ENCODE measurements at places on chromosomes 3 and 15. TPM values are rescaled to one million over a fixed set of nuclear protein-coding genes. Genes with fewer than 3 reads are reported as not detected.

The TIPIN gene
- 5.7 TPM for polyA plus RNA-seq

DNA sequence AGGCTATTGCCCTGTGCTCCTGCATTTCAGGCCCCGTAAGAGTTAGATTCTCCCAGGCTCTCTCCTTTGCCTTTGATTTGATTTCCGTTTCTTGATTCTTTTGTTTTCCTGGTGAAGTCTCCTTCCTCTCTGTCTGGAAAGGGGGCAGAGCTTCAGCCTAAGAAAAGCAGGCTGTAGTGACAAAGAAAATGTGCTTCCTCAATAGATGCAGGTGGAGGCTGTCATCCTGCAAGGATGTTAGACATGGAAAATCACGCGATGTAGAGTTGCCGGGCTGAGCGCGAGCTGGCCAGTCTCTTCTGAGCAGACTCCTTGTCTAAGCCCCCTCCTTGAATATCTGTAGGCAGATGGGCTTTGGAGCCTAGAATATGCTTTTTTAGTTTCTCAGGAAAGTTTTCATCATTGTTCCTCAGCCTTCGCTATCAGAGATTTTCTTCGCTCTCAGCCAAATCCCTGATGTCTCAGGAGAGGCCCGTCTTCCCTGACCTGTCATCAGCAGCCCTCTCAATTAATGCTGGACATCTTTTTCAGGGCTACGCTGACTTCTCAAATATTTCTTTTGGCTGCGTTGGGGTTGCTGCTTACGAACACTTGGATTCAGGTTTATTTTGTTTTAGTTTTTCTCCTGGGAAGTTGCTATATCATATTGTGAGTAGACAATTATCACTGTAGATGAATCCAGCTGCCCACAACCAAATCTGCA lies 163.6 kb downstream of the ITPR1 start:
- H3K36me3 ChIP-seq = no peaks in the 10 kb centered on the region
- H3K27ac ChIP-seq = no peak overlapping the region
- no peak for DNase-seq

- no peak overlapping the region for H3K4me3 ChIP-seq
- no peak overlapping the region for H3K27ac ChIP-seq
- H3K4me1 ChIP-seq = 0 out of 2 replicates have a peak, but pooled peaks cover 4% of the 10 kb centered on the region
- DNase-seq = no peak
Observed at GRCh38 chr3:43736558-43737440, 46.1 kb downstream of the ABHD5 start.

GRCh38 chr15:80613762-80614365 lies 81.2 kb upstream of the ABHD17C start:
- H3K27ac ChIP-seq = no peak overlapping the region
- no peak overlapping the region for H3K4me3 ChIP-seq
- no peaks in the 10 kb centered on the region for H3K27me3 ChIP-seq
- H3K4me1 ChIP-seq = peaks cover 30% of the 10 kb centered on the region
- DNase-seq = no peak

DNA sequence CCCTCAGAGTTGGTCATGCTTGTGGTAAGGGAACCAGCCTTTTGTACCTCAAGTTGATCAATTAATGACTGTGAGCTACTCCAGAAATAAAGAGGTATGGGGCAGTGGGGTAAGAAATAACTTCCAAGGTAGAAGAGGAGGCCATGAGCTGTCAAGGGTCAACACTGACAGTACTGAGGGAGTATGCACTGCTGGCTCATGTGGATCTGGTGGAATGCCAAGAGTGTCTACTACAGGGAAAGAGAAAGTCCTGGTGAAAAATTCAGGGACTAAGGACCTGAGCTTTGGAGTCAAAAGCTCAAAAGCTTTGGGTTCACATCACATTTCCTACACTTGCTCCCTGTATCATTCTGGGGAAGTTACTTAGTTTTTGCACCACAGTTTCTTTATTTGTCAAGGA lies 154.9 kb downstream of the SEMA6D start:
- no peaks in the 10 kb centered on the region for H3K4me1 ChIP-seq
- no peak overlapping the region for H3K4me3 ChIP-seq
- no peaks in the 10 kb centered on the region for H3K27me3 ChIP-seq
- no peaks in the 10 kb centered on the region for H3K36me3 ChIP-seq

- no peak for DNase-seq
- H3K27me3 ChIP-seq = no peaks in the 10 kb centered on the region
- no peak overlapping the region for H3K27ac ChIP-seq
- peaks cover 2% of the 10 kb centered on the region for H3K4me1 ChIP-seq
- H3K36me3 ChIP-seq = no peaks in the 10 kb centered on the region
- no peak overlapping the region for H3K4me3 ChIP-seq
Observed at GRCh38 chr3:60017631-60018030, 967.8 kb upstream of the CFAP20DC start.

The SPTSSB gene
- polyA plus RNA-seq = 0.07 TPM

All from SK-N-SH (cell line).